ENCODE measurements at places on chromosomes 6 and 20. TPM values are rescaled to one million over a fixed set of nuclear protein-coding genes. Genes with fewer than 3 reads are reported as not detected.
A peak's percentile ranks its signal among the peaks of the same experiment; 100 is the strongest.

The LAMA4 gene
- 142 TPM for total RNA-seq

The VGLL2 gene
- not detected for total RNA-seq

The RAB5IF gene
- 70.2 TPM for total RNA-seq

The GMPR gene
- 5.9 TPM for total RNA-seq

- no peaks in the 10 kb centered on the region for H3K36me3 ChIP-seq
- H3K4me3 ChIP-seq: no peak overlapping the region
- no peak for DNase-seq
- H3K27ac ChIP-seq: peak overlapping the region; percentile 34
Observed at GRCh38 chr6:109720311-109720710, 29.2 kb downstream of the FIG4 start.

- no peak overlapping the region for H3K4me3 ChIP-seq
- no peak overlapping the region for H3K27ac ChIP-seq
- no peak for DNase-seq
- H3K4me1 ChIP-seq: no peaks in the 10 kb centered on the region
- no peaks in the 10 kb centered on the region for H3K27me3 ChIP-seq
Observed at GRCh38 chr20:51162015-51162414, 139.1 kb upstream of the KCNG1 start.

GRCh38 chr6:98295515-98296175, 538.7 kb upstream of the POU3F2 start:
- no peaks in the 10 kb centered on the region for H3K4me1 ChIP-seq
- no peak overlapping the region for H3K27ac ChIP-seq
- no peak overlapping the region for H3K4me3 ChIP-seq
- H3K36me3 ChIP-seq: no peaks in the 10 kb centered on the region

- no peak for DNase-seq
- H3K4me3 ChIP-seq: no peak overlapping the region
- H3K27me3 ChIP-seq: no peaks in the 10 kb centered on the region
- H3K36me3 ChIP-seq: no peaks in the 10 kb centered on the region
- H3K27ac ChIP-seq: no peak overlapping the region
Observed at GRCh38 chr6:56757588-56757984, 114.9 kb upstream of the DST start.

GRCh38 chr6:160755165-160755564, 53.1 kb downstream of the PLG start:
- no peaks in the 10 kb centered on the region for H3K4me1 ChIP-seq
- H3K4me3 ChIP-seq: no peak overlapping the region

DNA sequence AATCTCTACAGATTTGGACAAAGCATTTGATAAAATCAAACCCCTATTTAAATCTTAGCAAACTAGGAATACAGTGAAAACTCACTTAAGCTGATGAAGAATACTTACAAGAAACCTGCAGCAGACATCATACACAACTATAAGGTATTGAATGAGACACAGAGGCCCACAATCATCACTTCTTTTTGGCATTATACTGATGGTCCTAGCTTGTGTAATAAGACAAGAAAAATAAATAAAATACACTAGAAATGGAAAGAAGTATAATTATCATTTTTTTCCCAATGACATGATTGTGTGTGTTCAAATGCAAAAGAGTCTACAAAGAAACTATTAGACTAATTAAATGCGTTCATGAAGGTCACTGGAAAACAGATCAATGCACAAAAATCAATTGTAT, 8.8 kb upstream of the OR2B6 start:
- no peak overlapping the region for H3K27ac ChIP-seq
- H3K36me3 ChIP-seq: no peaks in the 10 kb centered on the region
- H3K27me3 ChIP-seq: no peaks in the 10 kb centered on the region

GRCh38 chr6:26288155-26288554, 76.8 kb upstream of the BTN3A2 start:
- no peak overlapping the region for H3K4me3 ChIP-seq
- H3K27me3 ChIP-seq: no peaks in the 10 kb centered on the region
- no peak for DNase-seq
- H3K36me3 ChIP-seq: no peaks in the 10 kb centered on the region
- H3K4me1 ChIP-seq: no peaks in the 10 kb centered on the region

- H3K27me3 ChIP-seq: no peaks in the 10 kb centered on the region
- DNase-seq: no peak
- no peaks in the 10 kb centered on the region for H3K36me3 ChIP-seq
- H3K27ac ChIP-seq: no peak overlapping the region
Observed at GRCh38 chr6:125346201-125346925, 44.6 kb upstream of the HDDC2 start.

DNA sequence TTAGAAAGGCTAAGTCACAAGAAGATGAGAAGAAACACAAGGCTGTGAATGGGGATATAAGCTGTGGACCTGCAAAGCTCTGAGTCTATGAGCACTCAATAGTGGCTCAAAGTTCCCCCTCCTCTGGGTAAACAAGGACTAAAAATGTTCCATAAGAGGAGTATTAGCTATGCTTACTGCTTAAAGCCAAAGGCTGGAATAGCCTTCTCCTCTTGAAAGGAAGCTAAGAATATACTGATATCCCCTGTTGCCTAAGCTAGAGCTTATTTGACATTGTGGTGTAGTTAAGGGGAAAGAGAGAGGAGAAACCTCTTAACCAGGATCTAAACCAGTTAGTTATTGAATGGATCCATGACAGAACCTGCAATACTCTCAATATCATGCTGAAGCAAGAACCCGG, 45.8 kb downstream of the NOL7 start:
- no peaks in the 10 kb centered on the region for H3K36me3 ChIP-seq
- no peaks in the 10 kb centered on the region for H3K27me3 ChIP-seq

DNA sequence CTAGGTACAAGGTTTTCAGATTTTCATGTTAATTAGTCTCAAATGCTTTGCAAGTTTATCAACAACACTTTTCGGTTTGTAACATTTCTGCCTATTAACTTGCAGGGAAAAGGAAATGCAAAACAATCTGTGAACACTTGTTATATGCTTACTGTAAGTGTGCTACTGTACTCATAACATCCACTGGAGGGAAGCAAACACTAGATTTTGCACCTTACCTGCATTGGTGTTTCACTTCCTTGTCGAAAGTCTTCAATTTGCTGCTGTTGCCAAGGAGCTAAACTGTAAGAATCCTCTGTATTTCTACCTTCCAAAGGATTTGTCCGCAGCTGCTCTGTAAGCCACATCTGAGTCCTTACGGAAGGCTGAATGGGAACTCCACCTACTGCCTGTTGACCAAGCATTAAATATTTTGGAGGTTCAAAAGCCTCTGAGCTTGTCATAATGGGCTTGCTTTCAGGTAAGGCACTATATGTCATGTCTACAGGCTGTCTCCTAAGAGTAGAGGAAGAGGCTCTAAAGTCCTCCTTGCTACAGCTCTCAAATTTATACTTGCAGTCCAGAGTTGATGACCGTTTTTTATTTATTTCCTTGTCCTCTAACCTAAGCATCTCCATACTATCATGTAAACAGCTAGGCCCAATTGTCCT, 17.3 kb downstream of the PLN start:
- no peak for DNase-seq
- H3K4me3 ChIP-seq: no peak overlapping the region
- no peaks in the 10 kb centered on the region for H3K27me3 ChIP-seq
- H3K4me1 ChIP-seq: no peaks in the 10 kb centered on the region
- no peaks in the 10 kb centered on the region for H3K36me3 ChIP-seq

Measured in breast epithelium (tissue), 4 donors.